BE2C (cell line): ENCODE measurements at places on chromosomes 12 and 14.

DNA sequence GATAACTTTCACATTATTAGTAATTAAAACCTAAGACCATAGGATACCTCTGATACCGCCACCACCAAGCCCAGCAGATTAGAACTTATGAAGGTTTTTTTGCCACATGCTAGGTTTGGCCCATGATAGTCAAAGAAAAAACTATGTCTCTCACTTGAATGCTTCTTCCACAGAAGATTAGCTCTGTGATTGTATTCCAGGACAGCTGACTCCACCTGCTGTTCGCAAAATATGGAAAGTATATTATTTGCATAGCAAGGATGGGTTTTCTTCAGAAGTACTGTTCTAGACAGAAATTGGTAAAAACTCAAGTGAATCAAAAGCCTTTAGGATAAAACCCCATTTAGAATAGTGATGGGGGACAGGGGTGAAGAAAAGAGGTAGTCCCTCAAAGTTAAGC is 42.2 kb downstream of the PPFIBP1 start:
- no peak for DNase-seq

- DNase-seq, result no peak
Observed at GRCh38 chr14:102738373-102739189, 38.7 kb upstream of the TRAF3 start.

DNA sequence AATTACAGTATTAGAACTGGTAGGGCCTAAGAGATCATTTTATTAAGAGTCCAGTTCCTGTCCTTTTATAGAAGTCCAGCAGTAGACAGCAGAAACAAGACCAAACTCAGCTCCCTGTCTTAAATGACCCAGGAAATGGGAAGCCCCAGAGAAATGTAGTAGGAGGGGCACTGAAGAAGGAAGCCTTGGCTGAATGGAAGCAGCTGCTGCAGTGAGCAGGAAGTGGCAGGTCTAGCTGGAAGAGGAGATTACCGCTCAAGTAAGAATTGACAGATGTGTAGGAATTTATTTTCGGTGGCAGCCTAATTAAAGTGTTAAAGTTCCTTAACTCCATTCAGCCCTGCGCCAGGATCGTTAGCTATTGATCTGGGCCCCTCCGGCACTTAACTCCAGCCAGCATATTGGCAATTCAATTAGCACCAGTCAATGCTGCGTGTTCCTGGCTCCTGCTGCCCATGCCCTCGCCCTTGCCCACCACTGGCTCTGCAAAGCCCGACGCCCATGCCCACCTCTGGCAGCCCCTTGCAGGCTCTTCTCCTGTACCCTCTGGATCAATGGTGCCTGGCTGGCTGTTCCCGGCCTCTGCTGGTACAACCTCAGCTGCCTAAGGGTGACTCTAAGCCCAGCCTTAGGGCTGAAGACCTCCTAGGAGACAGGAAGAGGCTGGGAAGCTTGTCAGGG is 21.1 kb downstream of the ZFHX2 start:
- DNase-seq, result no peak

DNA sequence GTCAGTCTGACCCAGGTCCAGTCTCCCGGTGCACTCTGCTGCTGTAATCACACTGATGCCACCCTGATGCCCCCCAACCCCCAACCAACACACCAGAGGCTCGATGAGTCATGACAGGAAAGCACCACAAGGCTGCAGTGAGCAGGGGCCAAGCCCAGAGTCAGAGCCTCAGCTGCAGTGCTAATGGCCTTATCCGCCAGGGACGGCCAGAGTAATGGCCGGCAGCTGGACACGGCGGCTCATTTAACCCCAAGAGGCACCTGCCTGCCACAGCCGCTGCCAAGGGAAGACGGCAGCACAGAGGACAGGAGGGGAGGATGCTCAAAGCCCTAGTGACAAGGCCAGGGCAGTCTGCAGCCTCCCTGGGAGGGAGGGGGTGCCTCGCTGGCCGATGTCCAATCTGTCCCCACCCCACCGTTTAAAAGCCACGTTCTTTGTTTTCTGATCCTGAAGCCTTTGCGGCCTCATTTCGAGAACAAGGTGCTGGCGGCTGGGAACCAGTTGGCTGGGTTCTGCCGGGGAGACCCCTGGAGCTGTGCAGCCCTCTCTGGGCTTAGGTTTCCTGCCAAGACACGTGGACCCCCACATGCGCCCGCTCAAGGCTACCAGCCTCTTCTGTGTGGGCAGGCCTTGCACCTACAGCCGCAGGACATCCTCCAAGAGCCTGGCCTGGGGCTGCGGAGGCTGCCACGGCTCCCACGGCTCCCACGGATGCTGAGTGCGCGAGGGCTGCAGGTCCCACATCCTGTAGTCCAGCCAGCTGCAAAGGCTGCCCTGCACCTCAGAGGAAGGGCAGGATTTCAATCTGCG is 13.1 kb downstream of the CCDC85C start:
- DNase-seq, result peak; percentile 71

- no peak for DNase-seq
Observed at GRCh38 chr12:91249518-91250272, 67.1 kb upstream of the DCN start.

DNA sequence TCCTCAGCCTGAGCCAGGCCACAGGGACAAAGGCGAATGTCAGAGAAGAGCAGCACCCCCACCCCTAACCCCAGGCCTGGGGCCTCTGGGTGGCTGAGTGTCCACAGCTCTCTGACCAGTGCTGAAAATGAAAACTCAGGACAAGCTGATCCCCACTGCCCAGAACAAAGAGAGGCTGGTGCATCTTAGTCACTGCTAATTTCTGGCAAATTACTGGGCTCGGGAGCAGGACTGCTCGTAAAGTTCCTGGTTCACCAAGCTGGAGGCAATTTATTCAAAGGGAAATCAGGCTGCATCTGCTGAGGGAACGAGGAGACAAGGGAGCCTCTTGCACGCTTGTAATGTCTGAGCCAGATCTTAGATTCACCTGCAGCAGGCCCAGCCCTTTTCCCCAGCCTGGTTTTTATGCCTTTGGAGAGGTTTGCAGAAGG is 43.2 kb downstream of the CALM1 start:
- DNase-seq, result no peak

GRCh38 chr12:103571286-103571685 is 15.8 kb upstream of the STAB2 start:
- DNase-seq, result peak; percentile 45

GRCh38 chr14:58738189-58738836 is 100.6 kb downstream of the DACT1 start:
- no peak for DNase-seq

DNA sequence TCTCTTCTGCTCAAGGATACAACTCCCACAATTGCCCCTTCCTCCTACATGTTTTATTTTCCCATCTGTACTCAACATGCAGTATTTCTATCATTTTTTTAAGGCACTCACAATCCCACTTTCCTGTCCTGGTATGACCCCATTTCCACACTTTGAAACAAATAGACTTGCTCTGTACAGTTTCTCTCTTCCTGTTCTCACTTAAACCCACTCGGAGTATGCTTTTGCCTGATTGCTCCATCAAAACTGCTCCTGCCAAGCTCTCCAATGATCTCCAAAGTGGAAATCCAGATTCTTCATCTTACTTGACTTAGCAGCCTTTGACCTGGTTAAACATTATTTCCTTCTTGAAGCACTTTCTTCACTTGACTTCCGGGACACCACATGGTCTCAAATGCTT is 384.5 kb downstream of the SEC23A start:
- DNase-seq, result no peak

- DNase-seq, result peak; percentile 86
Observed at GRCh38 chr14:67674480-67675218, at the start of gene VTI1B. VTI1B (minus strand) TSS chr14:67674632; CDS start chr14:67674489, 143 bp downstream.

GRCh38 chr14:103724116-103724515 is 8.5 kb downstream of the ZFYVE21 start:
- DNase-seq, result peak; percentile 76

GRCh38 chr12:123089140-123089539 is 61.8 kb downstream of the PITPNM2 start:
- no peak for DNase-seq

DNA sequence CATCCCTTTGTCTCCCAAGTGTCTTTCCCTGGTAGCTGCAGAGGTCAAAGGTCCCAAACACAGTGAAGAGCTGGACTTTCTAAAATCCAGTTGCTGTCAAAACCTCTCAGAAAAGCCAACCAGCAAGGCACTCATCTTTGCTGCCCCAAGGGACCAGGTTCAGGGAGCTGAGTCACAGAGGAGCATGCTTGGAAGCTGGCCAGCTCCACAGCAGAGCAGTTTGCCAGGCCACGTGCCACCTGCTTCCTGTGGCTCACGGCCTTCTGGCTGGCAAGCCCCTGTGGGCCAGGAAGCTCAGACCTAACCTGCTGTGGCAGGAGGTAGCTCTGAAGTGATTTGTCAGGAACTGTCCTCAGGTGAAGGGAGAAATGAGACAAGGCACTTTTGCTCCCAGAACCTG is 3.6 kb downstream of the ISCU start:
- DNase-seq, result peak; percentile 97

DNA sequence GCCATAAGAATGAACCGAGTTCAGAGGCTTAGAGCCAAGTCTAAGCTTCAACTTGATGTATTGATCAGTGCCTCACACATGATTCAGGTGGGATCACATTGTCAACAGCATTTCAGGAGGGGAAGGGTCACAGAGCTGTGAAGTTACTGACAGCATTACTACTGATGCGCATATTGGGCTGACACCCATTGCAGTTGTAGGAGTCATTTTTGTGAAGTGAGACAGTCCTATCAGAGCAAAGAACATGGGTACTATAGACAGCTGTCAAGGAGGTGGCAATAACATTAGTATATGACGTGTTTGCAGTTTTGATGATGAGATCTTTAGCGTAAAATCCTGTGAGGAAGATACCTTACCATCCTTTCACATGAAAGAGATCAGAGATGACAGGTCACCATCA is 206.0 kb upstream of the RBM19 start:
- DNase-seq, result no peak

DNA sequence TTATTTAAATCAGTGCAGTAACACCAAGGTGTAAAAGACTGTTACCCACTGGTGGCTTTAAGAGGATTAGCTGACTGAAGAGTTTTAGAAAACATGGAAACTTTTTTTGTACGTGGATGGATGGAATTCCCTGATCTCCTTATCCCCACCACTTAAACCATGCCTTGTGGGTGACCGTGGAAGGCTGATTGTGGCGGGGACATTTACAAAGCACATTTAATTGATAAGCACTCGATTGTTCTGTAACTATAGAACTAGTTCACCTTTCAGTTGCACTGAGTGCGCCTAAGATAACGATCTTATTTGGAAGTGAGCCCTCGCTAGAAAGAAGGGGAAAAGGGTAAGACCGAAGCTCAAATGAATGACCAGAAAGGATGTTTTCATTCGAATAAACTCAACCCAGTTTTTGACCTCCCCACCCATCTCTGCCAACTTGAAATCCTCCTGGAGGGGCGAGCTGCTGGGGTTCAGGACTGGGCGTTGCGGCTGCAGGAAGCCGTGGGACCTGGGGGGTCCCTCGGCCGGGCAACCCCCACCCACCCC is 688 bp upstream of the RASSF3 start:
- peak; percentile 12 for DNase-seq

- DNase-seq, result peak; percentile 20
Observed at GRCh38 chr12:98653866-98654493, 8.9 kb downstream of the APAF1 start.

- no peak for DNase-seq
Observed at GRCh38 chr12:9333161-9333560, 125.0 kb upstream of the PZP start.

DNA sequence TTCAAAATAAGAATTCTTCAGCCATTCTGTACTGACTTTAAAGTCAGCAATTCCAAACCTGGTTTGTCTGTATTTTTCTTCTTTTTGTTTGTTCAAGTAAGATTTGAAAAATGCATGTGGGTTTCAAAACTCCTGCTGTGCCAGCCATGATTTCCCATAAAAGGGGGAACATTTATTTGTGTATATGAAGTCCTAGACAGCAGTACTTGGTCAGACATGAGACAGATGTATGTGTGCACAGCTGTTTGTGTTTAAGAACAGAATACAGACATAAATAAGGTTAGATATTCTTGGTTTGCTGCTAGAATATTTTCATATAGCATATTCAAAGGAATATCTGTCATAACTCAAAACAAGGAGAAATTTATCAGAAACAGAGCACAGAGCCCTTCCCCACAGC is 236.0 kb downstream of the ADAMTS20 start:
- DNase-seq, result no peak

DNA sequence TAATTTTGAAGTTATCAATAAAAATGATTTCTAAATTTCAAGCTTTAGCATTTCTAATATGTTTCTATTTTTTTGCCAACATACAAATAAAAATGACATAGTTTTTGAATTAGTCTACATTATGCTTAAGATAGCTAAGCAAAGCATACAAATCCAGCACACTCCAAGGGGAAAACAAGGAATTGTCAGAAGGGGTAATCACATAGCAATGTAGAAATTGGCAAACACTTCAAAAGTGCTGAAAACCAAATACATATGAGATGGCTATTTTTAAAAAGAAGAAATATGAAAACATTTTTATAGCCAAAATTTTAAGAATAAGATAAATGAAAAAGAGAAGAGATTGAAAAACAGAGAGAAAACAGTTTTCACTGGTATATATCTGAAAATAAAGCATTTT is 308.0 kb downstream of the SLC6A15 start:
- no peak for DNase-seq

- no peak for DNase-seq
Observed at GRCh38 chr14:54792288-54792687, 110.3 kb downstream of the GCH1 start.

DNA sequence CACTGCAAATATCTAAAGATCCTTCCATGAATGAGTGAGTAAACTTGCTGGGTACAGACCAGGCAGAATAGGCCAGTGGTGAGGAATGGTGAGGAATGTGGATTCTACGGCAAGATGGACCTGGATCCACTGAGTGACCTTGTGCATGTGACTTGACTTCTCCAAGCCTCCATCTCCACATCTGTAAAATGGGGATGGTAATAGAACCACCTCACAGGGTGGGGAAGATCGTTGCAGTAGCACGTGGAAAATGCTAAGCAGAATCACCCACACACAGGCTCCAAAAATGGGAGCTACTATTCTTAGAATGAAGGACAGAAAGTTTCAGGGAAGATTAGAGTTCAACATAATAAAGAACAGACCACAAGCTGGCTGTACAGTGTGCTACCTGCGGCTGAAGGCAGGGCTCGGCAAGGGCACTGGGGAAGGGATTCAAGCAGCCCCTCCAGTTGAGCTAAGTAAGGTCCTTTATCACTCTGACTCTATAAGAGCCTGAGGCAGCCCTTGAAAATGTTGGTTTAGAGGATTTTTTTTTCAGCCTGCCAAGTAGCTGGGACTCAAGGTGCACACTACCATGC is 47.5 kb downstream of the ACTN1 start:
- no peak for DNase-seq

DNA sequence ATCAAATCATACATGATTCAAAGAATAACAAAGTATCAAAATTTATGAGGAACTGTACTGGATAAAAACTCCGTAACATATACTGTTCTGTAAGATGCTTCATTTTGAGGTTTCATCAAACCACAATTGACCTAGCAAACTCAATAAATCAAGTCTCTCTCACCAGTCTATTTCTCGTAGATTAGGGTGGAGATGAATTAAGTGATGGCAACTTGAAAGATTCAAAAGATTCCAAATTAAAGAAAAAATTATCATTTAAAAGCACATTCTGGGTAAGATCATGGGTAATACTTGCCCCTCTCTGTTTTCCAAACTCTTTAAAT is 74.4 kb downstream of the PAPLN start:
- DNase-seq, result no peak

GRCh38 chr12:130878193-130879185 is 6.6 kb downstream of the RAN start:
- peak; percentile 21 for DNase-seq
